ENCODE measurements at places on chromosomes 11 and 22.

DNA sequence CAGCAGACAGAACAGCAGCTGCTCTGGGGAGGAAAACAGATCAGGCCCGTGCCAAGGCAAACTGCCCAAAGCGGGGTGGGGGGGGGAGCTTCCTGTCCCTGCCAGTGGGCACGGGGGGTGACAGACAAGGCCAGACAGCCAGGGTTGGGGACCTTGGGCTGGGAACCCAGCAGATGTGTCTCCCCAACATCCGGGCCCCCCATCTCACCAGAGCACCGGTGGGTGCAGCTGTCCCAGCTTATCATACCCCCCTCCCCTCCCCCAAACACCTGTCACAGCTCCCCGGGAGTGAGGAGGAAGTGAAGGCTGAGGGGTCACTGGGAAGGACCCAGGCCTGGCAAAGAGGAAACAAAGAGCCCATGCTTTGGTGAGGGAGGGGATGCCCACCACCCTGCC is 1.3 kb downstream of the PPP1R14B start:
- DNase-seq, result peak; percentile 56

- DNase-seq, result no peak
Observed at GRCh38 chr11:68377389-68377795, 65.0 kb downstream of the LRP5 start.

DNA sequence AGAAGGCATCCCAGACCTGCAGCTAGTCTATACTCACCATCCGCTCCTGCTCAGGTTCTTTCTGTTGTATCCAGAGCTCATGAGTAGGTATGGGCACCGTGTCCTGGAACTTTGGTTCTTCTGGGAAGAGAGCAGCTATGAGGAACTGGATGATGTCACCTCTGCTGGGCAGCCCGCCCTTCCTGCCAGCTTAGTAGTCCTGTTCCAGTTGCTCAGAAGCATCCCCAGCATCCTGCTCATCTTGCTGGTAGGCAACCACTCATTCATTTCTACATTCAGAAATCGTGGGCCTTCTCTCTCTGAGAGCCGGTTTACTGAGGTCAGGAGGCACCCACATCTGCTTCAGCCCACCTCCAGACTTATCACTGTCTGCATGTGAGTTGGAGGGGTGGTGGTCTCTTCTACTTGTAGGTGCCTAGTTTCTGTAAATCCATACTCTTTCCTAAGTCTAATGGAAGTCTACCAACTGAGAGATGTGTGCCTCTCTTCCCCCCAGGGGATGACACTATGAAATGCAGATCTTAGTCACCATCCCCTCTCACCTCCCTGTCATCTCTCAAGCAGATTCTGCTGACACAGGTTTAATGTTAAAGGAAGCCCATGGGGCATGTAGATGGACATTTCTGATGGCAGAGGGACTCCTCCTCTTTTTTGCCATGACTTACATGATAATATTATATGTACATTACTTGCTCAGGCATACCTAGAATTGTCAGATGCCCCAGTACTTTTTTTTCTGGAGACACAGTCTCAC is 29.6 kb upstream of the CCDC134 start:
- DNase-seq, result no peak

DNA sequence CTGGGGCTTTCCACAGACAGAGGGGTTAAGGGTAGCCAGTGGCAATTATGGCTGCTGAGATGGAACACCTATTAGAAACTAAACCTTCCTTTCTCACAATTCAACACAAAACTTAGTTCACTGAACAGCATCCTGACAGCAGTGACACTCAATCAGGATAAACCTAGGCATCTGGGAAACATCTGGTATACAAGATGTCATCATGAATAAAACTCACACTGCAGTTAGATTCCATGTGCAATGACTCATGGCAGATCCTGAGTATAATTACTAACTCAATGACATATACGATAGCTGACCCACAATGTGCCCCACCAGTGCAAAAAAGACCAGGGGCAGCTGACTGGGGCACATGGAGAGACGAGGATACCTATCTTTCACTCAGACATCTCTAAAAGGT is 17.7 kb downstream of the RBFOX2 start:
- no peak for DNase-seq

DNA sequence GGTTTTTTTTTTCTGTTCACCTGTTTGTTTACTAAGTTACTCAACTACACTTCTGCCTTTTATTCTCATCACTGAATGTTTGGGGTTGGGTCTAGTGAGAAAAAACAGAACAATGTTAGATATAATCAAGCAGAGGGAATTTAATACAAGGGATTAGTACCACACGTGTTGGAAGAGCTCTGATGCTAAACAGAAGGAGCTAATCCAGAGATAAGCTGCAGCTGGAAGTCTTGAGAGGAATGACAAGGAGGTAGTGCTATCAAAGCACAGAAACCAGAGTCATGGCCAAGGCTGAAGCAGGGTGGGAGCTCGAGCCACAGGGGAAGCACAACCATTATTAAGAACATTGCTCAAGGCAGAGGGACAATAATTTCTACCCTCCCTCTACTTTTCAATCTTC is 604.1 kb upstream of the ANO5 start:
- DNase-seq, result no peak

DNA sequence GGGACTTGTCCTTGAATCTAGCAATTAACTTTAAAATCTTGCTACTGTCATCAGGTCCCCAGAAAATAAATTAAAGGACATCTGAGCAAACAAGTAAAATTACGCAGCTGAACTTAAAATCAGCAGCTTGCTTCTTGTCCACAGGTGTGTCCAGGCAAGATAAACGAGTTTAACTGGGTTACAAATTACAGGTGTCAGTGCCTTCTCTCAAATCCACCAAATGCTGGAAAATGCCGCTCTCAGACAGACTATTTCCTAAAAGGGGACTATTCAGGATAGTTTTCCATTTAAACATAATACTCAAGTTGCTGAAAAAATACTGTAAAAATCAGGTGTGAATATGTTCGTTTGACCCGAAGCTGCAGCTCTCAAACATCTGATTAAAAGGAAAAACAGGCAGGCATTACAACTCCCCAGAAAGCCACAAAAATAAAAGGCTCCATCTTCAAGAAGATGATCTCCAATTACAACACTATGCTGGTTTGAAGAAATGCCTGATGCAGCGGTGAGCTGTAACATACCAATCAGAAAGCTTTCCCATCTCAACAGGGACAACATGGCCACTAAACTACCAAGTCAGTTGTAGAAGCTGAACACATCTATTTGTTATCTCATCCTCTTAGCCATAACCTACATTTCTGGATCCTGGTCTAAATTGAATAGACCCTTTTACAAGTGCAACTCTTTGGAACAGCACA is 82.1 kb downstream of the CADM1 start:
- no peak for DNase-seq

- DNase-seq, result no peak
Observed at GRCh38 chr22:44369916-44370801, 57.4 kb upstream of the SHISAL1 start.

DNA sequence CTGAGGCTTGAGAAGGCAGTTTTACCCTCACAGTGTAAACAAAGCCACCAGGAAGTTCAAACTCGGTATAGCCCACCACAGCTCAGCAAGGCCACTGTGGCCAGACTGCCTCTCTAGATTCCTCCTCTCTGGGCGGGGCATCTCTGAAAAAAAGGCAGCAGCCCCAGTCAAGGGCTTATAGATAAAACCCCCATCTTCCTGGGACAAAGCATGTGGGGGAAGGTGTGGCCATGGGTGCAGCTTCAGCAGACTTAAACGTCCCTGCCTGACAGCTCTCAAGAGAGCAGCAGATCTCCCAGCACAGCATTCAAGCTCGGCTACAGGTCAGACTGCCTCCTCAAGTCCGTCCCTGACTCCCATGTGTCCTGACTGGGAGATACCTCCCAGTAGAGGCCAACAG is 69.7 kb downstream of the TTC28 start:
- no peak for DNase-seq

- DNase-seq, result peak; percentile 79
Observed at GRCh38 chr11:133947321-133947756, 9.4 kb downstream of the IGSF9B start.

- no peak for DNase-seq
Observed at GRCh38 chr11:2109541-2110019, 29.6 kb downstream of the IGF2 start.

- no peak for DNase-seq
Observed at GRCh38 chr11:122122179-122122578, 6.2 kb upstream of the BLID start.

DNA sequence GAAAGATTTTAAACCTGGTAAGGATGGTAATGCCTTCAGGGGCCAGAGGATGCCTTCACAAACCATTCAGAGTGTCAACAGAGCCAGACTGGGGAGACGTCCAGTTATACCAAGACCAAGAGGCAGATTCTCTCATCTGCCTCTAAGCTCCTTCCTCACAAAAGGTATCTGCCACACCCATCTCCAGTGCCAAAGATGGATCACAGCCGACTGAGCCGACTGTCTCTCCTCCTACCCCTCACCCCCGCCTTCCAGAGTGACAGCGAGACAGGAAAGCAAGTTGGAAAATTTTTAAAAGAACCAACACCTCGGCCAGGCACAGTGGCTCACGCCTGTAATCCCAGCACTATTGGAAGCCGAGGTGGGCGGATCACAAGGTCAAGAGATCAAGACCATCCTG is 79.1 kb upstream of the AKIP1 start:
- no peak for DNase-seq

- no peak for DNase-seq
Observed at GRCh38 chr22:20905415-20906386, 11.5 kb upstream of the CRKL start.

DNA sequence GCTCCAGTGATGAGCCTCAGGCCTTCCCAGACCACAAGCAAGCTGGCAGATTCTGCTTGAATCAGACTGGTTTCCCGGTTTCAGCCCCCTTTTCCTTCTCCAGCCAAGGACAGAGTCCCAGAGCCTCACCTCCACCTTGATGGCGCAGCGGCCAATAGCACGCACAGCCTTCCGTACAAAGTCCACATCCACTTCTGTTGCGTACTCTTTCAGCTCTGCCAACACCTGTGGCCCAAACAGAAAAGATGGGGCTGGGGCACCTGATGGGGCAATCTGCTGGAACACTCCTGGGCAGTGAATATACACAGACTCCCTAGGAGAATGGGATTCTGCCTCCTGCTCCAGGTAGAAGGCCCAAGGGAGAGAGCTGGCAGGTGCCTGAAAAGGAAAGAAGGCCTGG is 35.5 kb upstream of the RASL10A start:
- DNase-seq, result no peak

GRCh38 chr11:2525166-2525861 is 80.5 kb downstream of the KCNQ1 start:
- DNase-seq, result peak; percentile 7

GRCh38 chr11:70405679-70406395 is 7.5 kb downstream of the CTTN start:
- DNase-seq, result no peak

GRCh38 chr11:65968600-65969482 is 7.3 kb downstream of the SART1 start:
- no peak for DNase-seq

- no peak for DNase-seq
Observed at GRCh38 chr11:100703801-100704575, 16.9 kb downstream of the ARHGAP42 start.

DNA sequence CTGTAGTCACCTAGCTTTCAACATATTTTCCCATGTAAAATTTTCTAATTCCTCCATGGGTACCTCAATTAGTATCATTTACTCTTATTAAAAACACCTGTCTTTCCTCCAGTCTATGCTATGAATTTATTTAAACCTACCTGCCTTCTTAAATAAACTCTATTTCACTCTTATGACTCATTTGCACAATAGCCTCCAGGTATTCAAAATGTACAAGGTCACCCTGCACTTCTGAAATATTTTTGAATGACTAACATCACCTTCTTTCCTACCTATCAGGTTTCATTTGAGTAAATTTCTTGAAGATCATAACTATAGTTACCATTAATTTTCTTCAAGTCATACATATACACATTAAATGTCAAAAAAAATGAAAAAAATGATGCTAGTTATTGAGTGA is 939.7 kb downstream of the DLG2 start:
- no peak for DNase-seq

DNA sequence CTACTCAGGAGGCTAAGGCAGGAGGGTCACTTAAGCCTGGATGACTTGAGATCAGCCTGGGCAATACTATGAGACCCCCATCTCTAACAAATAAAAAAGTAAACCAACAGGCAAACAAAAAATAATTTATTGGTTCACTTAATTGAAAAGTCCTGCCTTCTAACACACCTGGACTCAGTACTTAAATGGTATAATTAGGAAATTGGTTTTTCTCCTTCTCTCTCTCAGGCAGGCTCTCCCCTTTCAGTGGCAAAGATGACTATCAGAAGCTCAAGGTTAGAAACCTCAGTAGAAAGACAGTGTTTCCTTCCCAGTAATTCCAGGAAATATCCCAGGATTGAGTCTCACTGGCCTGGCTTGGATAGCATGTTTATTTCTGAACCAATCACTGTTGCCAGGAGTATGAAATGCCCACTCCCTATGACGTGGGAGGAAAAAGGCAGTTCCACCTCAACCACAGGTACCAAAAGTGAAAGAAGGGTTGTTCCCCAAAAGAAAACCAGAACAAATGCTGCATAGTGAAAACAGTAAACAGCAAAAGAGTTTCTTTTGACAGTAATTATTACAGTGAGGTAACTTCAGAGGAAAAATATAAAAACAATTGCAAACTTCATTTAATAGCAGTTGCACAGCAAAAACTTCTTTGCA is 56.3 kb upstream of the SOX6 start:
- DNase-seq, result no peak

DNA sequence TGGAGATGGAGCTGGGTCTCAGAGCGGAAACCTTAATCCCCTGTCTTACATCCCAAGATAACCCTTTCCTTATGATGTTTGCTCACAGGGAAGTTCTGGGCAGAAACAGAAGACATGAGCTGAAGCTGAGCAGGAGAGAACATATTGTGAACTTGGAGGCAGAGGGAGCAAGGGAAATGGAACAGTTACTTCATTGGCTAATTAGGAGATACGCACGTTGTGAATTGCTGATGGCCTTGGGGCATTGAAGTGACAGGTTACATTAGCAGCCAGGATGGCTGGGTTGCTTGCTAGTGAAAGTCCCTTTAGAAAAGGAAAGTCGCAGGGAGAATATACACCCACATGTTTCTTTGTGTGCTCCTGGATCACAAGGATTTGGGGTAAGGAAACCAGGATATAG is 48.7 kb downstream of the TENM4 start:
- no peak for DNase-seq

GRCh38 chr11:16542353-16542752 is 186.0 kb upstream of the SOX6 start:
- no peak for DNase-seq

DNA sequence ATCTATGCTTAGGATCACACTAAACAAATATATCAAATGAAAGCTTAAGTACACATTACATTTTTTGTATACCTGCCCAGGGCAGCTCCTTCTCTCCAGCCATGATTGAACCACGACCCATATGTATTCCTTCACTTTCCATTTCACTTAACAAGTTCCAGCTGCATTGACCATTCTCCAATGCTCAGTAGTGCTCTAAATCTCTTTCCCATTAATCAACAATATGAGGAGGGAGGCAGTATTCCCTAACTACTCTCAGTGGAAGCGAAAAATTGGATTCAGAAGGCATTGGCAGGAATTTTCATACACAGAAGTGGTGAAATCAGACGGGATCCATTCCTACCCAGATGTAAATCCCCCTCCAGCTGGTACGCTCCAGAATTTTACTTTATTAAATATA is 372.0 kb upstream of the LUZP2 start:
- no peak for DNase-seq

GRCh38 chr22:28930357-28931007 is 47.1 kb downstream of the ZNRF3 start:
- no peak for DNase-seq

- no peak for DNase-seq
Observed at GRCh38 chr11:94766713-94767206, 1.4 kb upstream of the AMOTL1 start.

Data from NCI-H1092 treated with DMSO at 0.1 percent for 48 hours (cell line).